CD4-positive, alpha-beta T cell (primary cell): ENCODE measurements at places on chromosomes 16 and 17. TPM values are rescaled to one million over a fixed set of nuclear protein-coding genes. Genes with fewer than 3 reads are reported as not detected.

DNA sequence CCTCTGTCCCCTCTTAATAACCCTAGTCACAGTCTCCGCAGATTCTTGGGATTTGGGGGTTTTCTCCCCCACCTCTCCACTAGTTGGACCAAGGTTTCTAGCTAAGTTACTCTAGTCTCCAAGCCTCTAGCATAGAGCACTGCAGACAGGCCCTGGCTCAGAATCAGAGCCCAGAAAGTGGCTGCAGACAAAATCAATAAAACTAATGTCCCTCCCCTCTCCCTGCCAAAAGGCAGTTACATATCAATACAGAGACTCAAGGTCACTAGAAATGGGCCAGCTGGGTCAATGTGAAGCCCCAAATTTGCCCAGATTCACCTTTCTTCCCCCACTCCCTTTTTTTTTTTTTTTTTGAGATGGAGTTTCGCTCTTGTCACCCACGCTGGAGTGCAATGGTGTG is 5.6 kb downstream of the CCL22 start:
- H3K4me3 ChIP-seq: no peak overlapping the region
- no peak for DNase-seq
- H3K27me3 ChIP-seq: peaks cover 4% of the 10 kb centered on the region
- no peaks in the 10 kb centered on the region for H3K4me1 ChIP-seq
- H3K36me3 ChIP-seq: no peaks in the 10 kb centered on the region

HOXB13 gene
- total RNA-seq: not detected

GRCh38 chr16:5850632-5851392 is 753.2 kb upstream of the EEF2KMT start:
- no peaks in the 10 kb centered on the region for H3K36me3 ChIP-seq
- no peak overlapping the region for H3K4me3 ChIP-seq
- no peak for DNase-seq
- no peaks in the 10 kb centered on the region for H3K27me3 ChIP-seq
- H3K4me1 ChIP-seq: no peaks in the 10 kb centered on the region

DNA sequence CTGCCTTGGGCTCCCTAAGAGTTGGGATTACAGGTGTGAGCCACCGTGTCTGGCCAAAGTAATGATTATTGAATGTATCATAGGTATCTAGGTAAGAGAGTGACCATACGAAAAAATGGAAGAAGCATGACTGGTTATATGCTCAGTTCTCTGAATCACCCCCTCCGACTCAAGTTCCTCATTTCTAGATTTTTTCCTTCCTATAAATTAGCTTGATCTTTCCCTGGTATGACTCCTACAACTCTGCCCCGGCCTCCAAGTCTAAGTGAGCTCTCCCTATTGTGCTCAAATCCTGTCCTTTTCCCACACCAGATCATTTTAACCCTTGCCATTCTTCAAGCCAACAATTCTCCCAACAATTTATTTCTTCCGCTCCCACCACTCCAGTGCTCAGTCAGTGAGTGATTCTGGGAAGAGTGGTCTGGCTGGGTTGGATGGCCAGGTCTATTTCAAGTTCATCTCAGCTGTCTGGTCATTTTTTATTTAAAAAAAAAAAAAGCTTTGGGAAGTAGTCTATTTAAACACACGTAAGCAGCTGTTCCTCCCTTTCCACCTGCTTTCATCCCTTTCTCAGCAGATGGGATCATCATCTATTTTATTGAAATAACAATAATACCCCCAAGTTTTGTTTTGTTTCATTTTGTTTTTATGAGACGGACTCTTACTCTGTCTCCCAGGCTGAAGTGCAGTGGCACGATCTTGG is 120.2 kb upstream of the HS3ST2 start:
- no peaks in the 10 kb centered on the region for H3K4me1 ChIP-seq
- no peak overlapping the region for H3K27ac ChIP-seq
- no peak for DNase-seq
- peaks cover 19% of the 10 kb centered on the region for H3K27me3 ChIP-seq

DNA sequence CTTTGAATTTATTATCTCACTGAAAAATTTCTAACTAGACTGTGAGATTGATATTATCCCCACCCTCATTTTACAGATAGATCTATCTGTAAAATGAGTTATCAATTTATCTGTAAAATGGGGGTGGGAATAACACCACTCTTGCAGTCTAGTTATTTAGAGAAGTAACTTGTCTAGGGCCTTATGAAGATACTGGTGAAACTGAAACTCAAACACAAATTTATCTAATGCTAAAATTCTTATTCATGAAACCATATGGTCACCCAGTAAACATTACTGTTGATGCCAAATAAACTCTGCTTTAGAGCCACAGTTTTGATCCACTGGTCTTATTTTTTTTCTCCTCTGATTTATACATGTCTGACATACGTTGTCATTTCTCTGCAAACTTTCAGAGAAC is 52.1 kb upstream of the SMIM36 start:
- DNase-seq: no peak
- no peaks in the 10 kb centered on the region for H3K36me3 ChIP-seq
- H3K27me3 ChIP-seq: no peaks in the 10 kb centered on the region
- no peak overlapping the region for H3K27ac ChIP-seq

DNA sequence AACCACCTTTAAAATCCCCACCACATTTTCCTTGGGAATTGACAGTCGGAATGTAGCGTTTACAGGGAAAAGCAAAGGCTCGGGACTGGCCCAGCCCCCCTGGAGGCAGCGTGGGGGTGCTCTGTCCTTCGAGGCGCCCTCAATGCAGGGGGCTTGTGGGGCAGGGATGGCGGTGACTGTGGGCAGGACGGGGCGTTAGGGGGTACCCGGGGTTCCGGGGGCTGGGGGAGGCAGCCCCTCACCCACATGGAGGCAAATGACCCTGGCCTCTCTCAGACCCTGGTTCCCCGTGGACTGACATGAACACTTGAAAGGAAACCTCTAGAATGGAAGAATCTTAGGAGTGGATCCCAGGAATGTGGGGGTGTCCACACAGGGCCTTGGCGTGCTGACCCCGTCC is 78.4 kb upstream of the GNG13 start:
- no peaks in the 10 kb centered on the region for H3K27me3 ChIP-seq
- H3K27ac ChIP-seq: no peak overlapping the region
- DNase-seq: no peak
- no peak overlapping the region for H3K4me3 ChIP-seq
- H3K36me3 ChIP-seq: peaks cover 12% of the 10 kb centered on the region

KCNG4 gene
- total RNA-seq: not detected

CD7 gene
- total RNA-seq: 234 TPM

TMEM204 gene
- 22.1 TPM for total RNA-seq

CCDC200 gene
- total RNA-seq: 0.47 TPM

- no peaks in the 10 kb centered on the region for H3K4me1 ChIP-seq
- no peak for DNase-seq
- H3K27ac ChIP-seq: no peak overlapping the region
- H3K27me3 ChIP-seq: peaks cover 13% of the 10 kb centered on the region
- no peak overlapping the region for H3K4me3 ChIP-seq
These were observed 27.9 kb upstream of the HYDIN start for GRCh38 chr16:71258372-71258771.

NPIPB6 gene
- 2.3 TPM for total RNA-seq

SOX8 gene
- total RNA-seq: 2.3 TPM

GRCh38 chr17:76267051-76267576 is 2.0 kb downstream of the UBALD2 start:
- peaks cover 53% of the 10 kb centered on the region for H3K36me3 ChIP-seq
- H3K4me1 ChIP-seq: peaks cover 84% of the 10 kb centered on the region
- H3K4me3 ChIP-seq: peak overlapping the region; percentile 73
- H3K27ac ChIP-seq: peak overlapping the region; percentile 77
- no peaks in the 10 kb centered on the region for H3K27me3 ChIP-seq

TPSD1 gene
- not detected for total RNA-seq

ALOX12B gene
- not detected for total RNA-seq

OR1A1 gene
- not detected for total RNA-seq

WSCD1 gene
- total RNA-seq: not detected

TNFRSF13B gene
- not detected for total RNA-seq

DNA sequence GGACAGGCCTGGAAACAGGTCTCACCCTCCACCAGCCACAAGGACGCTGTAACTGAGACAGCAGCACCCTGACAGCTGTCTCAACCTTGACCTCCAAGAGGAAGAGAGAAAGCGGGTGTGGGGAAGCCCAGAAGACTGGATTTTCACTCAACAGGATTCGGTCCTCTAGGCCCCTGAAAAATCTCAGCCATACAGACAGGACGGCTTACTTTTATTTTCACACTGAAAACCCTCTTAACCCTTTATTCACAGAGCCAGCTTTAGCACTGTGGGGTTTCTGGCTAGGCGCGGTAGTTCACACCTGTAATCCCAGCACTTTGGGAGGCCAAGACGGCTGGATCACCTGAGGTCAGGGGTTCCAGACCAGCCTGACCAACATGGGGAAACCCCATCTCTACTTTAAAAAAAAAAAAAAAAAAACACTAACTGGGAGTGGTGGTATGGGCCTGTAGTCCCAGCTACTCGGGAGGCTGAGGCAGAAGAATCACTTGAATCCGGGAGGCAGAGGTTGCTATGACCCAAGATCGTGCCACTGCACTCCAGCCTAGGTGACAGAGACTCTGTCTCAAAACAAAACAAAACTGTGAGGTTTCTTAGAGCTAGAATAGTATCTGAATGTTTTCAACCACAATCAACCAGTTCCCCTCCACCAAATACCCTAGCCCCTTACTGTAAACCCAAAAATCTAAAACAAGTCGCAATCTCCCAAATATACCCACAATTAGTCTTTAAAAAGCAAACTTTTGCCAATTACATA is 5.3 kb downstream of the ANKRD11 start:
- peak overlapping the region; percentile 25 for H3K27ac ChIP-seq
- peaks cover 81% of the 10 kb centered on the region for H3K4me1 ChIP-seq
- H3K36me3 ChIP-seq: peaks cover 3% of the 10 kb centered on the region
- no peak for DNase-seq
- no peaks in the 10 kb centered on the region for H3K27me3 ChIP-seq
- H3K4me3 ChIP-seq: peak overlapping the region; percentile 24

- no peaks in the 10 kb centered on the region for H3K27me3 ChIP-seq
- H3K4me1 ChIP-seq: no peaks in the 10 kb centered on the region
- H3K27ac ChIP-seq: no peak overlapping the region
- no peak overlapping the region for H3K4me3 ChIP-seq
These were observed 9.2 kb upstream of the SRRM2 start for GRCh38 chr16:2743007-2743810.

- DNase-seq: no peak
- peaks cover 10% of the 10 kb centered on the region for H3K36me3 ChIP-seq
- no peak overlapping the region for H3K27ac ChIP-seq
- no peaks in the 10 kb centered on the region for H3K27me3 ChIP-seq
These were observed 32.5 kb downstream of the WIPF2 start for GRCh38 chr17:40251576-40251975.

CRISPLD2 gene
- total RNA-seq: 2.6 TPM

VTN gene
- total RNA-seq: 0.17 TPM

DNA sequence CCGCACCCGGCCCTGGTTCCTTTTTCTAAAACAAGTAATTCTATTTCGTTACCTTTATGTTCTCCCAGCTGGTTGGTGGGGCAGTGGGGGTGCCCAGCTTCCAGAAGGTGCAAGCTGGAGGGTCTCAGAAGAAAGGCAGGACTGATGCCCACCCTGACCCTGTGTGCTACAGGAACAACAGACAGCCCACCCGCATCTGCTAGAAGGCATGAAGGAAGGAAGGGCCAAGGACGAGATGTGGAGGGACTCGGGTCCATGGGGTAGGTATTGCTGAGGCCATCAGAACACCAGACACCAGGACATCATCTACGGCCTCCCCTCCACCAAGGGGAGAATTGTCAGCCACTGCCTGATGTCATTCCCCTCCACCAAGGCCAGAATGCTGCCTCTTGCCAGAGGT is 6.4 kb upstream of the CYTH1 start:
- peak overlapping the region; percentile 44 for H3K27ac ChIP-seq
- H3K4me3 ChIP-seq: no peak overlapping the region
- DNase-seq: peak; percentile 16

DNA sequence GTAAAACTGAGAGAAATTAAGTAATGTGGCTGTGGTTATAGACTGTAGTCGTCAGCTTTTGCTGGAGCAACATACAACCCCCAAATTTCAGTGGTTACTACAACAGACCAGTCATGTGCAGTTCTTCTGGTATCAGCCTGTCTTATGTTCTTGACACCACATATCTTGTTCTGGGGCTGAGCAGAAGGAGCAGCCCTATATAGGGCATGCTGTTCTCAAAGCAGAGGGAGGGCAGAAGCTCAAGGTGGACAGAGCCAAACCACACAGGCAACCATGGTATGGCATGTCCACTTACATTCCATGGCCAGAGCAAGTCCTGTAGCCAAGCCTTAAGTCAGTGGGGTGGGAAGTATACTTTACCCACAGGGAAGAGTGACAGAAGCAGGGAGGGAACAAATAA is 7.7 kb downstream of the PRKAR1A start:
- DNase-seq: no peak
- H3K4me3 ChIP-seq: no peak overlapping the region
- no peaks in the 10 kb centered on the region for H3K27me3 ChIP-seq
- H3K4me1 ChIP-seq: peaks cover 5% of the 10 kb centered on the region
- H3K36me3 ChIP-seq: peaks cover 69% of the 10 kb centered on the region
- H3K27ac ChIP-seq: no peak overlapping the region

LGALS9C gene
- total RNA-seq: not detected

- no peak for DNase-seq
- no peaks in the 10 kb centered on the region for H3K27me3 ChIP-seq
- H3K36me3 ChIP-seq: peaks cover 6% of the 10 kb centered on the region
- H3K4me3 ChIP-seq: no peak overlapping the region
- H3K27ac ChIP-seq: no peak overlapping the region
These were observed 34.3 kb downstream of the CPSF4L start for GRCh38 chr17:73227379-73227778.

GRCh38 chr17:43398724-43399595 is at the start of gene ARL4D:
TSS of gene ARL4D (plus strand) at chr17:43398993. CDS start at chr17:43399733, 740 bp downstream.
- no peaks in the 10 kb centered on the region for H3K27me3 ChIP-seq
- H3K27ac ChIP-seq: peak within 1 kb of the TSS; percentile 2
- DNase-seq: peak; percentile 88
- H3K4me1 ChIP-seq: peaks cover 39% of the 10 kb centered on the region
- H3K36me3 ChIP-seq: no peaks in the 10 kb centered on the region
- peak within 1 kb of the TSS; percentile 66 for H3K4me3 ChIP-seq

DNA sequence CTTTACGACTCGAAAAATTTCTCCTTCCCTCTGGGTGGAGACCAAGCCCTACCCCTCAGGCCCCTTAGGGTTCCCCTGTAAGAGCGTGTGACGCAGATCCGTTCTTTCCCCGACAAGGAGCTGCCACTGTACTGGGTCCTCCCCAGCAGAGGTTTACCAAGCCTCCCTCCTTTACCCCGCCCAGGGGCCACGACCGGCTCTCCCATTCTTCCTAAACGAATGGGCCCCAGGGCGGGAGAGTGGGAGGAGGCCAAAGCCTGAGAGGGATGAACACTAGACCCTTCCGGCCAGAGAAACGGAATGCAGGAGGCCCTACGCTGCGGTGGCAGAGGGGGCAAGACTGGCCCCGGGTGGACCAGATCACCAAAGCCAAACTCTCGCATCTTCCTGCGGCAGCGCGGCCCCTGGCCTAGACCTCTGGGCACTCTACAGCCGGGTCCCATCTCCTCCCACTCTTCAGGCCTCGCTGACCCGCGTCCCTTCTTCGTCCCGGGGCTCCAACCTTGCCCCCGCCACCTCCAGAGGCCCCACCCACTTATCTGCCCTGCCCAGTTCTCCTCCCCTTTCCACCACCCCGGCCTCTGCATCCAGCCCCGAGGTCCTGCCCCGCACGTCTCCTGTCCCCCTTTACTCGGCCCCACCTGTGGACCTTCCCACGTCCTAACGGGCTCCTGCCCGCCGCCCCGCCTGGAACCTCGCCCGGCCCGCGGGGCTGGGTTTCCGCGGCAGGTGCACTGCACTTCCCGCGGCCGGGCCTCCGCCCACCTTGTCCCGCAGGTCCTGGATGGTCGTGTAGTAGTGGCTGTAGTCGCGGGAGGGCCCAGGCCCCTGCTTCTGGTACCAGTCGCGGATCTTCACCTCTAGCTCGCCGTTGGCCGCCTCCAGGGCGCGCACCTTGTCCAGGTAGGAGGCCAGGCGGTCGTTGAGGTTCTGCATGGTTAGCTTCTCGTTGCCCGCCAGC is 765 bp downstream of the KRT19 start:
- H3K4me3 ChIP-seq: peak overlapping the region; percentile 29
- peaks cover 38% of the 10 kb centered on the region for H3K27me3 ChIP-seq
- DNase-seq: peak; percentile 15
- H3K27ac ChIP-seq: no peak overlapping the region
- H3K36me3 ChIP-seq: no peaks in the 10 kb centered on the region
- H3K4me1 ChIP-seq: peaks cover 19% of the 10 kb centered on the region
